ENCODE measurements at places on chromosomes 2 and 18.

DNA sequence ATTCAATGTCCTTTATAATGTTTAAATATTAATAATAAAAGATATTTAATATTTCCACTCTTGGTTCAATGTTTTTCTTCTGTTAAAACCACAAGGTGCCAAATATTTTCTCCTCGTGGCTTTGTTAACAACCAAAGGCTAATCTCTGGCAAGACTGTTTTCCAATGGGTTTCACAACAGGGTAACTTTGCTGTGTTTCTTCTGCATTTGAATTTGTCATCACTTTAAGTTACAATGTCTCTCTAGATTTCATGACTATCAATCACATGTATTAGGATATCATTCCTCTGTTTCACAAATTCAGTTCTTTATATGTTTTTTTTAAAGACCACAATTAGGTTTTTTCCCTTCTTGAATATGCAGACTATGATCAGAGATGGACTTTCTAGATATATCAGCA lies 469.8 kb upstream of the ACVR2A start:
- DNase-seq: no peak

DNA sequence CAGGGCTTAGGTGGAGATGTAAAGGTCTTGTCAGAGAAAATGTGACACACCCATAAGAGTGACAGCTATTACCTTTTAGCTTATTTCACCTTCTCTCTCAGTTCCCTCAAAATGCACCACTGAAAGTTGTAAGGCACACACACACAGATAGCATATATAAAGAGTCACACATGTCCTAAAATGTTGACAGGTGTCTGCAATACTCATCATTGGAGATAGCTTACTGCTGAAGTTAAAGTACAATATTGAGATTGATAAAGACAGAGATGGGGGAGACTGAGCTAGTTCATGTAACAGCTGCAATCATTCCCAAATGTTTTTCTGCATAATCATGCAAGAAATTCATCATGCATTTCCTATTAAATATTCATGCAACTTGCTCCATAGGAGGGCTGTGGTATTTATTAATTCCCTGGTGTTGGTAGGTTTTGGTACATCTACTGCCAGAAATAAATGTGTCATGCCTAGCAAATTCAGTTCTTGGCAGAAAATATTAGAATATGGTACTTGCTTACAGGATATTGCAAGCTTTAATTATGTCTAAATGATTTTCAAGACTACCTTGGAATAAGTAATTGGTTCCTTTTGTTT lies 118.8 kb upstream of the RBMS1 start:
- DNase-seq: no peak

- no peak for DNase-seq
These were observed 356.5 kb upstream of the HNMT start for GRCh38 chr2:137607722-137608318.

DNA sequence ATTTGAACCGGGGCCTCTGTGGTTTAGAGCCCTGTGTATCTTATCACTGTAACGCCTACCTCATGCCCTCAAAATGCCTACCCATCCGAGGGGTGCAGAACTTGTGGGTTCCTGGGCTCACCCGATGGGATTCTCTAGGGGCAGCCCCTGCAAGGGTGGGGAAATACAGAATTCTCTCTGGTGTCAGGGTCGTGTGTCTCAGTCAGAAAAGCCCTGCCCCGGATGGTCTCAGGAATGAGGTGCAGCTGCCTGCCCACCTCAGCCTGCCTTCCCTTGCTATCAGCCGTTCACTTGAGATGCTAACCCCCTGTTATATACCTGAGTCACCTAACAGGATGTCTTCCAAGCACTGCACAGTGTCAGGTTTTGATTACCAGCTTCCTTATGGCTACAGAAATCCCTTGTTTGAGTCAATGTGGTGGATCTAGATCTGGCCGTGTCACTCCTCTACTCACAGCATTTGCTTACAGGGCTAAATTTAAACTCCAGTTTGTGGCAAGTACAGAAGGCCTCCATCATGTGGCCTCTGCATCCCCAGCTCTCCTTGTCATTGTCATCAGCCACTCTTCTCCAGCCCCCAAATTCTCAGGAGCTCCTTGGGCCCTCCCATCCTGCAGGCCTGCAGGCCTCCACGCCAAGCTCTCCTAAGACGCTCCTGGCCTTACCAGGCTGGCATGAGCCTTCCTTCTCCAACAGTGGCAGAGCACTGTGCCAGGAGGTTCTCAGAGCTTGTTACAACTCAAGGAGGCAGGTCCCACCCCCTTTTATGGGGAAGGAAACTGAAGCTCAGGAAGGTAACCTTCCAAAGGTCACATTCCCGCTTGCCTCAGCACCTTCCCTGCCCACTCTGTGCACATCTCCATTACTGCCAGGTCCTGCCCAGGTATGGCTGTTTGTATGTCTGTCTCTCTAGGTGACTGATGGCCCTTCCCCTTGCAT lies 14.3 kb upstream of the MAP3K2 start:
- no peak for DNase-seq

- no peak for DNase-seq
These were observed 1048.4 kb upstream of the CDH2 start for GRCh38 chr18:29225351-29225750.

DNA sequence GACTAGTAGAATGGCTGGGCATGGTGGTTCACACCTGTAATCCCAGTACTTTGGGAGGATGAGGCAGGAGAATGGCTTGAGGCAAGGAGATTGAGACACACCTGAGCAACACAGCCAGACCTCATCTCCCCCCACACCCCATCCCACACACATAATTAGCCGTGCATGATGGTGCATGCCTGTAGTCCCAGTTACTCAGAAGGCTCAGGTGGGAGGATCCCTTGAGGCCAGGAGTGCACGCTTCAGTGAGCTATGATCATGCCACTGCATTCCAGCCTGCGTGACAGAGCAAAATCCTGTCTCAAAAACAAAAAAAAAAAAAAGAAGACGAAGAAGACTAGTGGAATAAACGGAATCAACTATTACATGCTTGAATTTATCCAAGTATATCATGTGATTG lies 150.0 kb downstream of the STK39 start:
- no peak for DNase-seq
